Peyer's patch (tissue), 4 donors: ENCODE measurements at places on chromosomes 3 and 15. TPM values are rescaled to one million over a fixed set of nuclear protein-coding genes. Genes with fewer than 3 reads are reported as not detected.

DNA sequence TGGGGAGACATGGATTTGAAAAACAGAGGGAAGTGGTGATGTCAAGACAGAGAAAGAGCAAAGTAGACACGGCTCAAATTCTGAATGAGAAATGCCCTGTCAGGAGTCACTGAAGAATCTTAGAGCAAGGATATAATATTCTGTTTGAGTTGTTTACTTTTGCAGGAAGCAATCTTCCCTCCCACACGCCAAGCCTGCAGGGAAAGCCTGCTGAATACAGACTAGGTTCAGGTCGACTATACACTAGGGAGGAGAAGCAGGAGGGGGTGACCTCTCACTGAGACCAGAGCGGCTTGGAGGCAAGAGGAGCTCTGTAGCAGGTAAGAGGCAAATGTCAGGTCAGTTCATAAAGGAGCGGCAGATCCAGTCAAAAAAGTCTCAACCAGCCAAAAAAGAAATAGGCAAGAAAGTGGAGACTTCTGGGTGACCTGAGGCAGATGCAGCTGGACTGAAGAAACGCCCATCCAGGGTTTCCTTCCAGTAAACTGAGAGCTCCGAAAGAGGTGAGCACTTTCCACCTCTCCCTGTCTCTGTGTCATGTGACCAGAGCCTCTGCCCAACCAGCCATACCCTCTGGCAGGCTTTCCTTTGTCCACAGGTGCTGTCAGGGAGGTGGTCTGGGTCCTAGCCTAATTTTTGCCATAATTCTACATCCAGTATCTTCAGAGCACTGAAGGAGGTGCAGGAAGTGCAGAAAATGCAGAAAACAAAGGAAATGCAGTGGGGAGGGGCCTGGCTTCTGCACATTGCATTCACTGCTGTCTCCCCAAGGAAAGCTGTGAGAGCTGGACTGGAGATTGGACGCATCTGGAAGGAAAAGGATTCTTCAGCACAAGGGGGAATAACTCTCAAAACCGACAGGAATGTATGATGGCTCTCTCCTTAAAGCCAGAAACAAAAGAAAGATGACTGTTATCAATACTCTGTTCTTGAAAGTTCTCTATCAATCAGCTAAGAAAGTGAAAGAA lies 37.8 kb upstream of the CTXND1 start:
- no peaks in the 10 kb centered on the region for H3K27me3 ChIP-seq
- no peak overlapping the region for H3K4me3 ChIP-seq
- no peak overlapping the region for H3K27ac ChIP-seq
- H3K4me1 ChIP-seq = no peaks in the 10 kb centered on the region
- no peak for DNase-seq

DNA sequence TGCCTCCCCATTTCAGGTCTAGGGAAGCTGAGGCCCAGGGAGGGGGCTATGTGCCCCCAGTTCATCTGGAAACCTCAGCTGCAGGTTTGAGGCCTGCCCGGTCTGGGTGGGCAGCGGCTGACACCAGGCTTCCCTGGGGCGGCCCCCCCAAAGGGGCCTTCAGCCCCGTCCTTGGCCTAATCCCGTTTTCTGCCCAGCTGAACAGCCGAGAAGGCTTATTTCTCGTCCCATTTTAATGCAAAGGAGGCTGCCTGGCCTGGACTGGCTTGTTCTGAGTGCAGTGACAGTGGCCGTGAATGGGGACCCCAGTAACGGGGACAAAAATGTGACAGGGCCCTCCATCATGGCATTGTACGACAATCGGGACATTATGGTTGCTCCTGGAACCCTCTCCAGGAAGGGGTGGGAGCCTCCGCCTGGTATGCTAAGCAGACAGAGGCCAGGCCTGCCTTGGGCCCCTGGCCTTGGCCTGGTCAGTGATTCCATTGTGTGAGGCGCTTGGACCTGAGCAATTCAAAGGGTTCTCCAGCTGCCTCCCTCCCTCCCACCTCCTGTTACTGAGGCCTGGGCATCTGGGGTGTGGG lies 93.9 kb downstream of the WNT7A start:
- H3K4me3 ChIP-seq = no peak overlapping the region
- no peaks in the 10 kb centered on the region for H3K4me1 ChIP-seq
- no peaks in the 10 kb centered on the region for H3K27me3 ChIP-seq
- H3K27ac ChIP-seq = no peak overlapping the region

Gene FBXL22
- not detected for total RNA-seq

GRCh38 chr3:128348805-128349531 lies 117.7 kb downstream of the DNAJB8 start:
- H3K36me3 ChIP-seq = no peaks in the 10 kb centered on the region
- H3K27ac ChIP-seq = no peak overlapping the region
- peak; percentile 20 for DNase-seq
- H3K4me3 ChIP-seq = no peak overlapping the region
- H3K4me1 ChIP-seq = peaks cover 5% of the 10 kb centered on the region
